ENCODE measurements at places on chromosomes 12 and 14. TPM values are rescaled to one million over a fixed set of nuclear protein-coding genes. Genes with fewer than 3 reads are reported as not detected.

SDR39U1 gene
- total RNA-seq = 8.6 TPM

IAPP gene
- total RNA-seq = not detected

ANO4 gene
- 1.8 TPM for total RNA-seq

TIMM9 gene
- total RNA-seq = 61.0 TPM

LYZ gene
- not detected for total RNA-seq

LRP1-AS gene
- not detected for total RNA-seq

ZC2HC1C gene
- total RNA-seq = 0.21 TPM

NFATC4 gene
- total RNA-seq = 7.1 TPM

ANKRD33 gene
- not detected for total RNA-seq

FAM90A1 gene
- total RNA-seq = not detected

TRIM9 gene
- 0.48 TPM for total RNA-seq

KRT80 gene
- 4.7 TPM for total RNA-seq

KCNJ8 gene
- total RNA-seq = 1.0 TPM

PLEK2 gene
- total RNA-seq = not detected

Data from H4 (cell line).